ENCODE measurements at places on chromosomes 6 and 20. TPM values are rescaled to one million over a fixed set of nuclear protein-coding genes. Genes with fewer than 3 reads are reported as not detected.

SPEF1 gene
- total RNA-seq, result 1.3 TPM

HDGFL1 gene
- total RNA-seq, result not detected

DUSP15 gene
- 5.9 TPM for total RNA-seq

NRN1 gene
- total RNA-seq, result not detected

MAFB gene
- 1.8 TPM for total RNA-seq

LMBRD1 gene
- total RNA-seq, result 25.5 TPM

RBPJL gene
- 1.4 TPM for total RNA-seq

SLC44A4 gene
- 3.7 TPM for total RNA-seq

EDN1 gene
- 0.58 TPM for total RNA-seq

FRK gene
- total RNA-seq, result 0.12 TPM

LRRC73 gene
- 0.08 TPM for total RNA-seq

ETV7 gene
- total RNA-seq, result 0.19 TPM

EYS gene
- 0.38 TPM for total RNA-seq

MCM8 gene
- 22.5 TPM for total RNA-seq

ATP6V1G2 gene
- 1.6 TPM for total RNA-seq
